ENCODE measurements at places on chromosomes 3 and 15.

- DNase-seq: no peak
Observed at GRCh38 chr3:24201301-24201700, 256.2 kb downstream of the NR1D2 start.

- DNase-seq: no peak
Observed at GRCh38 chr3:183539811-183540210, 15.7 kb downstream of the KLHL6 start.

GRCh38 chr15:38231436-38231835, 21.2 kb upstream of the SPRED1 start:
- no peak for DNase-seq

- DNase-seq: no peak
Observed at GRCh38 chr15:36884936-36885635, 215.3 kb downstream of the MEIS2 start.

DNA sequence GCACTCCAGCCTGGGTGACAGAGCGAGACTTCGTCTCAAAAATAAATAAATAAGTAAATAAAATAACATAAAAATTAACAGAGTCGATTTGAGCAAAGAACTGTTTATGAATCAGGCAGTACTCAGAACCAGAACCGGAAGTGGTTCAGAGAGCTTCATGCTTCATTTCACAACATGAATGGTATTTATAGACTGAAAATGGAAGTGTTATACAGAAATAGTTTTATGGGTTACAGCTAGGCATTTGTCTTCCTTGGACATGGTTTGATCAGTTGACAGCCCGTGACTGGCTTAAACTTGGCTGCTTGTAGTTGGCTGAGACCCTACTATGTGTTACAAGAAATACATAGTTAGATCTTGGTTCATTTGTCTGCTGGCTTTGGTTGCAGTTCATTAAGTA, 216.0 kb upstream of the MCTP2 start:
- no peak for DNase-seq
